ENCODE measurements at places on chromosomes 1 and 21.

GRCh38 chr1:14820295-14821085, 222.0 kb downstream of the KAZN start:
- DNase-seq, result no peak

DNA sequence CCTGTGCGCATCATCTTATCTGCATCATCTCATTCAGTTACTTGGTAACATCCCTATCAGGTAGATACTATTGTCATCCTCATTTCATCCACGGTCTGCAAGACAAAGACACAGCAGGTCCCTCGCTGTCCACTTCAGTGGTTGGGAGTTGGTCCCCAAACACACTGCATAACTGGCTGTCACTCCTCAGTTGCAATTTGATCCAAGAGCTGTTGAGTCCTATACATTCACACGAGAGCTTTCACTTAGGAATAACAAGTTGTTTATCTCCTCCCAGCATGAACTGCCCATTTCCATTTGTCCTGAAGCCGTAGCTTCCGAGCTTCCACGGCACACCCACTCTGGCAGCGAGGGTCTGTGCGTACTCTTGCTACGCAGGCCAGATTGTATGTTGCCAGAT, 472.0 kb downstream of the CAMTA1 start:
- no peak for DNase-seq

DNA sequence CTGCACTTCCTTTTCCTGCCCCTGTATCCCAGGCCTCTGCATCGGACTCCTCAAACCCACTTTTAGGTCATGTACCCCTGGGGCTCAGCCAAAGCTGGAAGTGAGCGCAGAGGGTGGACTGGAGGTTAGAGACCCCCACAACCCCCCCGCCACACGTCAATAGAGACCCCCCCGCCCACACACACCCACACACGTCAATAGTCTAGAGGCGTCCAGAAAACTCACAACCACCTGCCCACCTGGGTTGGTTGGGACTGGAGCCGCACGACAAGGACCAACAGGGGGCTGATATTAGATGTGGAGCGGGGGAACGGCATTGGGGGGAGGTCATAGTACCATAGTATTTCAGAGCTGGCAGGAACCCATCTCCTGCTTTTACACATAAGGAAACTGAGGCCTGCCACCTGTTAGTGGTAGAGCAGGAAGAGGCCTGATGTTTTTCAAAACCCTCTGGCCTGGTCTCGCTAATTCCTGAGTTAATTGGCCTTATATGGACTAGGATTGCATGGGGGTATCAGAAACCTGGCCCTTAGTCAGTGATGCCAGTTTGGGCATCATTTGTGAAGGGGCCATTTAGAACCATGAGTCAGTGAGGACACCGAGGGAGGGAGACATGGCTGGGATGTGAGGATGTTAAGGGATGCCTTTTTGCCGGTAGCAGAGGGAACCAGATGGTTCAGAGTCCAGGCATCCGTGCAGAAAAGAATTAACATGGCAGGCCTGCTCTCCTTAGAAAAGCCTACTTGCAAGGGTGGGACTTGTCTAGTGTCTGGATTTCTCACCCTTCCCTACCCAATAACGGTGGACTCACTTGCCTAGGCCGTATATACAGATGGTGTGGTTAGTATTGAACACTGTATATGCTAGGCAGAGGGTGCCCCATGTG, 1.1 kb downstream of the NENF start:
- no peak for DNase-seq

GRCh38 chr1:37403166-37403565, 71.2 kb upstream of the ZC3H12A start:
- no peak for DNase-seq

- no peak for DNase-seq
These were observed 19.8 kb downstream of the LHX4 start for GRCh38 chr1:180249725-180250498.

GRCh38 chr1:23577056-23578004, 18.0 kb upstream of the ID3 start:
- peak; percentile 69 for DNase-seq

GRCh38 chr1:234957330-234958065, 171.1 kb downstream of the TOMM20 start:
- DNase-seq, result no peak

DNA sequence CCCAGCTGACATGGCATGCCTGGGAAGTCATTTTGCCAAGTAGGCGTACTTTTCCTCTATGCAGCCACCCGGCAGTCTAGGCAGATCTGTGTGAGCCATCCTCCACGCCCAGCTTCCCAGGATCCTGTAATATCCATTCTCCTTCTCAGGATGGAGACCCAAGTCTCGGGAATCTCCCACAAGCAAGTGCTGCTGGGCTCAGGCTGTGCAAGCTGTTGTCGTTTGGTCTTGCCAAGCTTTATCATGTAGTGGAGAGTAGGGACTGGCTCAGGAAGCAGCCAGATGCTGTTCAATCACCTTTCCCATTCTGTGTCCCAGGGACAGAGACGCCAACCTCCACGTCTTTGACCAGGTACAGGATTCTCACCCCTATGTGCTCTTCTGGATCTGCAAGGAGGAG, 191.1 kb upstream of the TMEM51 start:
- no peak for DNase-seq

DNA sequence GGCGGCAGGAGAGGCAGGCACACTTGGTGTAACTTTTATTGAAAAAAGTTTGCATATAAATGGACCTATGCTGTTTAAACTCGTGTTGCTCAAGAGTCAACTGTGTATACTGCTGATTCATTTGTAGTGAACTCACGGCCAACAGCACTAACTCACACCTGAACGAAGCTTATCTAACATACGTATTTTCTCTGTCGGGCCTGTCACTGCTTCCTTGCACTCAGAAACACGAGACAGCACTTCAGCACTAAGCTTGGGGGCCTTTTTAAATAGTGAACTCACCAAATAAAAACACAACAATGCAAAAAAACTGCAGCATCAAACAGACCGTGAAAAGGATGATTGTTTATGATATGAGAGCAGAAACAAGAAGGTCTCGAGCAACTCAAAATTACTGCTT, 58.9 kb upstream of the NEK2 start:
- DNase-seq, result no peak

- no peak for DNase-seq
These were observed 35.5 kb downstream of the RCAN1 start for GRCh38 chr21:34579411-34579810.

DNA sequence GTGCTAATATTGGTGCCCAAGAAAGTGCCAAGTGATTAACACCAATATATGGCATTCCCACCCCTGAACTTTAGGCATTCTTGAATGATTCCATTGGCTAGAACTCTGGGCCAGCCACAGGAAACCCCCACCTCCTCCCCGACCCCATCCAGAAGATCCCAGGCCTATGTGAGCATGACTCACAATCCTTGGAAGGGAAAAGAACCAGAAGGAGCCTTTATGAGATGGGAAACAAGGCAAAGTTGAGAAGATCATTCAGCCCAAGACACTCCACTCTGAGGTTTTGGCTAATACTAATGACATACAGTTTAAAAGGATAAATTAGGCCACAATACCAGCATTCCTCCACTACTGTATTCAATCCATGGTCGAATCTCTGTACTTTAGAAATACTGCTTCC, 21.8 kb downstream of the ELK4 start:
- DNase-seq, result no peak

DNA sequence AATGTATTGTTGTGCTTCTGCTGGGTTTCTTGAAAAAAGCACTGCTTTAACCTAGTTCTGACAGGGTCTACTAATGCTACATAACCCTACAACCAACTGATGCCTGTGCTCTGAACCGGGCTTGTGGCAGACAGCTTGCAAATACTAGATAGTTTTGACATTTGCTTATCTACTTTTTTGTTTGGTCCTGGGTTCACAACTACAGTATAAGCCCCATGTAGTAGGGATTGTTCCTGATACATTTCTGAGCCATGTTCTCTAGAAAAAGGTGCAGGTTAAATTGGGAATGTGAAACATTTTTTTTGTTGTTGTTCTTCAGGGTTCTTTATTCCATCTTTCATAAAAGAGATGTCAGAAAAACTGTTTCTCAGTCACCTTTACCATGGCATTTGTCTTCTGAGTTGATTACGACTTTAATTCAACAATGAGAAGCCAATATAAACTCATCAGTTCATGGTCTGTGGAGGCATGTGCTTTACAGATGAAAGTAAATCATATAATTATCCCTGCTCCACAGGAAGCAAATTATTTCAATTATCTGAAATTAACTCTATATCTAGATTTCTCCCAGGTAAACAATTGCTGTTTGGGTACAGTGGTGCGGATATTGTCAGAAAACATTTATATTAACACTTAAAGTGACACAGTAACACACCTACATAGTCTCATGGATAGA, 22.0 kb downstream of the OLFM3 start:
- no peak for DNase-seq

GRCh38 chr21:18940791-18941190, 537.2 kb upstream of the TMPRSS15 start:
- no peak for DNase-seq

DNA sequence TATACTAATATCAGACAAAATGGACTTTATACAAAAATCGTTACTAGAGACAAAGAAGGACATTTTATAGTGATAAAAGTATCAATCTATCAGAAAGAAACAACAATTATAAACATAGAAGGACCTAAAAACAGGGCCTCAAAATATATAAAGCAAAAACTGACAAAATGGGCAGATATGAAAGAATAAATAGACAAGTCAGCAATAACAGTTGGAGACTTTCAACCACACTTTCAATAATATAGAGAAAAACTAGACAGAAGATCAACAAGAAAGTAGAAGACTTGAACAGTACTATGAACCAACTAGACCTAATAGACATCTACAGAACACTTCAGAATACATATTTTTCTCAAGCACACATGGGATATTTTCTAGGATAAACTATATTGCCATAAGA, 52.4 kb downstream of the MIS18A start:
- no peak for DNase-seq

- DNase-seq, result no peak
These were observed 1.7 kb downstream of the BTG2 start for GRCh38 chr1:203306965-203307541.

- DNase-seq, result no peak
These were observed 147.2 kb upstream of the JUN start for GRCh38 chr1:58931024-58931423.

DNA sequence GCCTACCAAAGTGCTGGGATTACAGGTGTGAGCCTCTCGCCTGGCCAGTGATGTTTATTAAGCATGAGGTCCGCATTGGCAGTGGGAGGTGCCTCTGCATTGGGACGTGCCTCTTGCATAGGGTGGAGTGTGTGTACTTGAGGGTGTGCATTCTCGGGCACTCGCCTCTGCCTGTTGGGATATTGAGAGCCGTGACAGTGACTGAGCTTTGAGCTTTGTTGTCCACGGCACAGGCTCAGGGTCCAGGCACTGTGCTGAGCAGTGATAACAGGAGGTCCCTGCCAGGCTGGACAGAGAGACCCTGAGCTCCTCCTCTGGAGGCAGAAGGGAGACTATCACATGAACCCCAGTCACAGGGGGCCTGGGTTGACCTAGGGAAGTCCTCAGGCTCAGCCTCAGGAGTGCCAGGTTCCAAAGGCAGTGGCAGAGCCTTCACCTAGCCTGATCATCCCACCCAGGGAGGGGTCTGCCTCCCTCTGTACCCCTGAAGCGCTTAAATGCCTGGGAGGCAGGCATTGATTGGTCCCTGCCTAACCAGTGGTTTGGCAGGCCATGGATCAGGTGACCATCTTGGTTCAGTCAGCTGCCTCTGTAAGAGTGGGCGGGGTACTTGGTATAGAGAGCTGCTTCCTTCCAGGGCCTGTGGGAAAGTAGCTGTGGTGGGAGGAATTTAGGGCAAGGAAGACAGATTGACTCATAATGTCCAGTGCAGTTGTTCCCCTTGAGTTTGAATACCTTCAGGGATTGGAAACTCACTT, 213.8 kb upstream of the TMEM51 start:
- DNase-seq, result no peak

DNA sequence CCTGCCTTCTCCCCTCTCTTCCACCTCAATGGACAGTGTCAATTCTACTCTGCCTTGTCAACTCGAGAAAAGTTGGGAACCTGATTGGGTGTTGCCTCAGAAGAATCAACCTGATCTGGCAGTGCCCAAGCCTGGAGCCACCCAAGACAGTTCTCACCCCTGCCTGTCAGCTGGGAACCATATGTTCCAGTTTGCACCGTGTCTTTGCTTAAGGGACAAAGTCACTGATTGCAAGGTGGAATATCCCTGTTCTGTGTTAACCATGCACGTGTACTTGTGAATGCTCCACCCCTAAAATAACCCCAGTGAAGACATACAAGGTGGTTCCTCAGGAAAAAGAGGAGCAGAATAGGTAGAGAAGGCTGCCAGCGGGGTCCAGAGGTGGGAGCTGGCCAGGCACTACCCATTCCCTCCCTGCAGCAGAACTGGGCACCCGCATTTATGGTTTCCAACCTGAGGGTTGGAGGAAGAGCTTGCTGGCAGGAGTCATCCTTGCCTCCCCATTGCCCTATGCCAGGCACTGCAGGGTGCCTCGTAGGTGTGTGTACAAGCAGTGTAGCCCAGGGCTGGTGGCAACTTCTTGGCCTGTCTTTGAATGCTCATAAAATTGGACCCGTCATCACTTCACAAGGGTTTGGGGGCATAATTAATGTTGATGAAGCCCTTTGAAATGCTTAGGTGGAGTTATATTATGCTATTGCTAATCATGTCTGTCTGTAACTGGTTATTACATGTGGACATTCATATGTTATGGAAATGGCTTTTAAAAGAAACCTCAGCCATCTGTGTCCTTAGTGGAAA, 11.3 kb downstream of the NIPAL3 start:
- DNase-seq, result no peak

DNA sequence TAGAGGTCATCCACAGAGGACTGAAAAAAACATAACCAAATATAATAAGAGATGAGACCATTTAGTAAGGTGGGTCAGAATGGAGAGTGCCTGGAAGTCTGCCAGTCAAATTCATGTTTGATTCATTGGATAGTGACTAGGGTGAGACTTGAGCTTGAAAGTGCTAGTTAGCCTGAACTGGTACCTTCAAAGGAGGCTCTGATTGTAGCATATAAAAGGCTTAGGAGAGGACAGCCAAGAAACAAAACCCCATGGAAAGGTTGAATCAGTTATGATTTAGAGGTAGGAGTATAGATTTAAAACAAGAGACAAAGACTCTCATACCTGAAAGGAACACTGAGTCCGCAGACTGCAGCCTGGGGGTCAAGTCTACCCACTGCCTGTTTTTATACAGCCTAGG, 44.4 kb upstream of the LRRC8C start:
- DNase-seq, result no peak

All from fibroblast of skin of left quadriceps (primary cell).